ENCODE measurements at places on chromosomes 12 and 14. TPM values are rescaled to one million over a fixed set of nuclear protein-coding genes. Genes with fewer than 3 reads are reported as not detected.

DTX1 gene
- total RNA-seq, result 2.4 TPM

CCDC177 gene
- not detected for total RNA-seq

SLC39A2 gene
- 0.97 TPM for total RNA-seq

NTS gene
- total RNA-seq, result not detected

HAL gene
- total RNA-seq, result 0.29 TPM

SLC35F4 gene
- not detected for total RNA-seq

LRP6 gene
- total RNA-seq, result 65.9 TPM

GLI1 gene
- total RNA-seq, result 6.6 TPM

TESPA1 gene
- not detected for total RNA-seq

GRCh38 chr14:99256483-99256874 is 15.5 kb downstream of the BCL11B start:
- no peak for DNase-seq
- no peak overlapping the region for H3K4me3 ChIP-seq
- H3K4me1 ChIP-seq, result peaks cover 8% of the 10 kb centered on the region
- H3K36me3 ChIP-seq, result no peaks in the 10 kb centered on the region
- H3K27ac ChIP-seq, result no peak overlapping the region

- peaks cover 4% of the 10 kb centered on the region for H3K4me1 ChIP-seq
- H3K4me3 ChIP-seq, result no peak overlapping the region
- no peak for DNase-seq
- H3K36me3 ChIP-seq, result no peaks in the 10 kb centered on the region
These were observed 28.8 kb downstream of the KCTD10 start for GRCh38 chr12:109448272-109448671.

DNA sequence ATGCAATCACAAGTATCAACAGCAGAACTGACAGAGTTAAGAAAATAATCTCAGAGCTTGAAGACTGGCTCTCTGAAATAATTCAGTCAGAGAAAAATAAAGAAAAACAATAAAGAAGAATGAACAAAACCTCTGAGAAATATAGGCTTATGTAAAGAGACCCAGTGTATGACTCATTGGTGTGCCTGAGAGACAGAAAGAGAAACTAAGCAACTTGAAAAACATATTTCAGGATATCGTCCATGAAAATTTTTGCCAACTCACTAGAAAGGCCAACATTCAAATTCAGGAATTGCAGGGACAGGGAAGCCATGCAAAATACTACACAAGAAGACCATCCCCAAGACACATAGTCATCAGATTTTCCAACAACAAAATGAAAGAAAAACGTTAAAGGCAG is 56.2 kb downstream of the APOBEC1 start:
- no peak overlapping the region for H3K4me3 ChIP-seq
- DNase-seq, result no peak
- H3K27me3 ChIP-seq, result no peaks in the 10 kb centered on the region
- no peak overlapping the region for H3K27ac ChIP-seq
- no peaks in the 10 kb centered on the region for H3K36me3 ChIP-seq

DNA sequence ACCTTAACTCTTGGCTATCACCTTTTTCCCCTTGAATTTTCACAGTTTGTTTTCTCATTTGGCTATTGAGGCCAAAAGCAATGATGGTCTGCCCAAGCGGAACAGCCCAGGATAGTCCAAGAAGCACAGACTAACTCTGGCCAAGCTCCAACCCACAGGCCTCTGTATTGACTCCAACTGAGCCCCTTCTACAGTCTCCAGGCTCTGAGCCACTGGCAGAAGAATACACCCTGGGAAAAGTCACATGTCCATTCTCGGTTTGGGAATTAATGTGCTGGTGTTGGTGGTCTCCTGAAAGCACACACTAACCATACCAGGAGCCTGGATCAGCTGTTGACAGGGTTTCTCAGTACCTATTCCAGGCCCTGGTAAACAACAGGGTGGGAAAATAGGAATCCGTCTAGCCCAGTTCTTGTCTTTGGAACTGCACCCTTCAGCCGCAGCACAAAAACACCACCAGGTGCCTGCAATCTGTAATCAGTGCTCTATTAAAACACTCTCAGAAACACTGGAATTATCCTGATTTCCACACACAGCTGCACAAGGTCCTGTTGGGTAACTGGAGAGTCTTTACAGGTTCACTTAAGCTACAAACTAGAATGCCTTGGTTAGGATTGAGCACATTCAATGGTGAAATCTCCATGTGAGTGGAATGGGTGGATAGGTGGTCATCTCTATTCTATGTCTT is 63.6 kb downstream of the STXBP6 start:
- no peaks in the 10 kb centered on the region for H3K27me3 ChIP-seq
- peak overlapping the region; percentile 19 for H3K27ac ChIP-seq
- no peaks in the 10 kb centered on the region for H3K4me1 ChIP-seq
- H3K4me3 ChIP-seq, result no peak overlapping the region
- no peak for DNase-seq

- no peaks in the 10 kb centered on the region for H3K27me3 ChIP-seq
- H3K36me3 ChIP-seq, result no peaks in the 10 kb centered on the region
- DNase-seq, result no peak
- no peak overlapping the region for H3K4me3 ChIP-seq
- peak overlapping the region; percentile 29 for H3K27ac ChIP-seq
These were observed 61.0 kb upstream of the ZDHHC17 start for GRCh38 chr12:76702946-76703345.

DNA sequence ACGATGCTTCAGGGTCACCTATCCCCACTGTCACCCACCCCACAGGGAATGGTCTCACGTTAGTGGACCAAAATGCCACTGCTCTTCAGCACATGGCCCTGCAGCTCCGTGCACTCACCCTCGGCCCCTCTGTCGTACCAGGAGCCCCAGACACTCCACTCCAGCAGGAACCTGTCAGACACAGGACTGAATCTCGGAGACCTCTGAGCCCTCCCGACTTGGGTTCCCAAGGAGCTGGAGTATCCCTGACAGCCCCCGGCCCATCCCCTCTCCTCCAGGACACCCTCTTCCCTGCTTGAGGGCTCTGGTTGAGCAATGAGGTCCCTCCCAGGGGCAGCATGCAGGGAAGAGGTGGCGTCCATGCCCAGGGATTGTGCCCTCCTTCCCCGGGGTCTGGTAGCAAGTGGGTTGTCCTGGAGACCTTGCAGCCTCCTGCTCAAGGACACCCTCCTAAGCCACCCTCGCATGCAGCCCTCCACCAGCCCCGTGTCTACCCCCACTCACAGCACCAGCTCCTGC is 20.4 kb upstream of the LRTM2 start:
- no peak overlapping the region for H3K4me3 ChIP-seq
- H3K4me1 ChIP-seq, result no peaks in the 10 kb centered on the region
- no peak overlapping the region for H3K27ac ChIP-seq
- no peaks in the 10 kb centered on the region for H3K27me3 ChIP-seq
- DNase-seq, result no peak

- H3K4me3 ChIP-seq, result no peak overlapping the region
- H3K4me1 ChIP-seq, result no peaks in the 10 kb centered on the region
- no peaks in the 10 kb centered on the region for H3K27me3 ChIP-seq
- H3K27ac ChIP-seq, result peak overlapping the region; percentile 24
- peak; percentile 17 for DNase-seq
These were observed 447.6 kb upstream of the CCDC196 start for GRCh38 chr14:66038618-66039017.

DNA sequence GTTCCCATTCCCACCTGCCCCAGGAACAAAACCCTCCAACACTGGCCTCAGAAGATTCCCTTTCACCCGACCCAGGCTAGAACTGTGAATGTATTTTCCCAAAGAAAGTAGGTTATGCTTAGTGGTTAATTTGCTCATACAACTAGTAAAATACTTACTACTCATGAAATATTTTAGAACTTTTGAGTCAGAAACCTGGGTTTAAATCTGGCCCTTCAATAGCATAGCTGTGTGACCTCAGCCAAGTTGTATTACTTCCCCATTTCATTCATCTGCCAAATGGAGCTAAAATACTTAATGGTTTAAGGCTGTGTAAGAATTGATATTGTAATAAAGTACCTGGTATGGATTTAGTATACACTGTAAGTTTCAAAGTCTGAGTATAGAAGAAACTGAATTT is 69.1 kb upstream of the DNM1L start:
- no peaks in the 10 kb centered on the region for H3K27me3 ChIP-seq
- H3K4me1 ChIP-seq, result no peaks in the 10 kb centered on the region
- H3K4me3 ChIP-seq, result no peak overlapping the region

DNA sequence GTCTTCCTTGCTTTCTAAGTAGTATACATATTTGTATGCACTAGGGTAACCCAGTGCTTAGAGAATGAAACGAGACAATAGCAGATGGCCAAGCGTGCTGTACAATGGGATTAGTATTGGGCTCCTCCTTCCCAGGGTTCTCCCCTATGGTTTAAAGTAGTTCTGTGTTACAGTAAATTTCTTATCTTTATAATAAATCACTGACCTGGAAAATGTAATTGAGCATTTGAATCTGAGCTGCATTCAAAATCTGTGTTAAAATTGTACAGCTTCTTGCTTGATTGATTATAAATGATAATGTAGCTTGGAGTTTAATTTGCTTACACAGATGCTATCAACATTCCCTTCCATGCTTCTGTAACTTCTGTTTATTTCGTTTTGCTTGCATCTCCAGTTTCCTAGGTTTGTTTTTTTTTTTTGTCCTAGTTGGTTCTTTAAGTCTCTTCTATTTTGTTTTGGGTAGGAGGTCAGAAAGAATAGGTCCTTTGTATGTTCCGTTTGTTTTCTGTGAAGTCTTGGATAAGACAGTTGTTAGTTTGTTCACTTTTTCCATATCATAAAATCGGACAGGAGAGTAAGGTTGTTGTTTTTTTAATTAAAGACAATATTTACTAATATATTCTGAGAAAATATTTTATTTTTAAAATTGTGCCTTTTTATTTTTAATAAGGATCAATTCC is 171.2 kb downstream of the ERC1 start:
- no peak for DNase-seq
- no peaks in the 10 kb centered on the region for H3K36me3 ChIP-seq
- no peak overlapping the region for H3K27ac ChIP-seq

GRCh38 chr12:21993438-21993981 is 52.3 kb upstream of the ABCC9 start:
- H3K27me3 ChIP-seq, result no peaks in the 10 kb centered on the region
- no peak overlapping the region for H3K4me3 ChIP-seq
- DNase-seq, result no peak
- H3K36me3 ChIP-seq, result no peaks in the 10 kb centered on the region

GRCh38 chr14:65006261-65006721 is 19.6 kb downstream of the FNTB start:
- H3K4me3 ChIP-seq, result no peak overlapping the region
- no peak overlapping the region for H3K27ac ChIP-seq
- H3K36me3 ChIP-seq, result no peaks in the 10 kb centered on the region
- DNase-seq, result no peak
- H3K4me1 ChIP-seq, result no peaks in the 10 kb centered on the region

DNA sequence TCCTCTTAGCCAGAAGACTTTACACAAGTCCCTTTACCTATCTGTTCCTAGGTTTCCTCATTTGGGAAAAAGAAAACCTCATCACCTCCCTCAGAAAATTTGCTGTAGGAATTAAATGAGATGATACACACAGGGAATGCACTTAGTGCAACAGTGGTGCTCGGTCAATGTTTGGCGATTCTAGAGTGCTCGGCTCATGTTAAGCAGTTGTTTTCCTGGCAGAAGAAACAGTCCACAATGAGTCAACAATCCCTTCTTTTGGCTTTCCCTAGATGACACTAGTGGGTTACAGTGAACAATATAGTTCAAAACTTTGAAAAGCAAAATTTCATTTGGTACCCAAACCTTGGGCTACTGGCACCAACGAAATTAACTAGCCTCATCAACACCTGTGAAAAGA is 3.9 kb upstream of the TMEM233 start:
- H3K4me3 ChIP-seq, result no peak overlapping the region
- no peaks in the 10 kb centered on the region for H3K4me1 ChIP-seq
- no peak overlapping the region for H3K27ac ChIP-seq
- no peaks in the 10 kb centered on the region for H3K36me3 ChIP-seq
- H3K27me3 ChIP-seq, result no peaks in the 10 kb centered on the region

- H3K27me3 ChIP-seq, result no peaks in the 10 kb centered on the region
- no peak overlapping the region for H3K27ac ChIP-seq
- no peaks in the 10 kb centered on the region for H3K36me3 ChIP-seq
- H3K4me1 ChIP-seq, result no peaks in the 10 kb centered on the region
- H3K4me3 ChIP-seq, result no peak overlapping the region
- no peak for DNase-seq
These were observed 22.3 kb downstream of the FZD10 start for GRCh38 chr12:130184404-130185090.

DNA sequence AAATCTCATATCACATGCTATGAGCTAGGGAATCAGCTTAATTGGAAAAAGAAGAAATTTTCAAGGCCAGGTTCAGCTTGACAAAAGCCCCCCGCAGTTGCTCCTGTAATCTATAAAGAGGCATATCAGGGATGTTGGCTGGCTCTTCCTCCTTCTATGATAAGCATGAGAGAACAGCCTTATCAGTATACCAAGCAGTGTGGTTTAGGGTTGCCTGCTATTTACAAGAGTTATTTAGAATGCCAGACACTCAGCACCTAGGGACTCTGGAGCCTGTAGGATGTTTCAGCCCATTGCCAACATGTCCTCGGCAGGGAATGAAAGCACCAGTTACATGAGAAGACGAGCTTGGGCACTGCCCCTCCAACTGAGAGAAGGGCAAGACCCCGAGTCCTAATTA is 89.5 kb upstream of the TMPO start:
- no peaks in the 10 kb centered on the region for H3K4me1 ChIP-seq
- H3K27ac ChIP-seq, result no peak overlapping the region
- no peaks in the 10 kb centered on the region for H3K27me3 ChIP-seq
- no peak overlapping the region for H3K4me3 ChIP-seq
- no peaks in the 10 kb centered on the region for H3K36me3 ChIP-seq

GRCh38 chr14:101202627-101203404 is 299.3 kb upstream of the RTL1 start:
- H3K4me3 ChIP-seq, result no peak overlapping the region
- H3K4me1 ChIP-seq, result no peaks in the 10 kb centered on the region
- no peak overlapping the region for H3K27ac ChIP-seq
- H3K36me3 ChIP-seq, result no peaks in the 10 kb centered on the region

DNA sequence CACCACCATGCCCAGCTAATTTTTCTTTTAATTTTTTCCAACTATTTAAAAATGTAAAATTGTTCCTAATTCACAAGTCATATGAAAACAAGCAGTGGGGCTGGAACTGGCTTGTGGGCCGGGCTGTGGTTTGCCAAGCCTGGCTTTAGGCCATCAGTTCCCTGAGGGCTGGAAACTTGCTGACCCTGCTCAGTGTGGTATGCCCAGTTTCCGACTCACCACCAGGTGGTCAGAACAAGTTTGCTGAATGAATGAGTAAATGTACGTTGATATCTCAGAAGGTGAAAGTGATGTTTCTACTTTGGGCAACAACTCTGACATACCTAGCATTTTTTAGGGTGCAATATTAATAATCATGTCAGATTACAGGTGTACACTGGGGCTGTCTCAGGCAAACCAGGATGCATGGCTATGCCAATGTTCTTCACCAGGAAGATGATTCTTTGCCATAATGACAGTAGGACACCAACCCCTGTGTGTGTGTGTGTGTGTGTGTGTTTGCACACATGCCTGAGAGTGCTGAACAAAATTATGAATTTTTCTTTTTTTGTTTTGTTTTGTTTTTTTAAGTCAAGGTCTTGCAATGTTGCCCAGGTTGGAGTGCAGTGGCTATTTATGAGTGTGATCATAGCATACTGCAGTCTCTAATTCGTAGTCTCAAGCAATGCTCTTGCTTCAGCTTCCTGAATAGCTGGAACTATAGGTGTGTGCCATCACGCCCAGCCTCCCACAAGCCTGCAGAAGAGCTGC is 106.1 kb downstream of the PTPN11 start:
- no peak for DNase-seq
- no peaks in the 10 kb centered on the region for H3K4me1 ChIP-seq
- H3K36me3 ChIP-seq, result no peaks in the 10 kb centered on the region
- H3K27me3 ChIP-seq, result no peaks in the 10 kb centered on the region
- no peak overlapping the region for H3K4me3 ChIP-seq
- no peak overlapping the region for H3K27ac ChIP-seq

Data from uterus (tissue), 4 donors.